ENCODE measurements at places on chromosomes 12 and 14. TPM values are rescaled to one million over a fixed set of nuclear protein-coding genes. Genes with fewer than 3 reads are reported as not detected.

DNA sequence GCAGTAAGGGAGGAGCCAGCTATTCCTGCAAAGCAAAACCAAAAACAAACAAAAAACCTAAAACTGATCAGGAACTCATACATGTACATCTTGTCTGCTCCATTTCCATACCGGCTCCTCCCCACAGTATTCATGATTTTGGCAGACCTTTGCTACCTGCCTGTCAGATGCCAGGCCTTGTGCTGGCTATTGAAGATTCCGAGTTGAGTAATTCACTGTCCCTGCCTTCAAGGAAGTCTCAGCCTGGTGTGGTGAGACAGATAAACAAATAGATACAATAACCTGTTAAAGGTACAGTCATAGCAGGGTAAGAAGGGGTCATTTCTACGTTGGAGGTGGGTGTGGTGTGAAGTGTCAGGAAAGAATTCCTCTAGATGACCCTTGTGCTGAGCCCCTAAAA, 42.7 kb downstream of the SUSD6 start:
- DNase-seq = no peak

GRCh38 chr14:90428676-90429075, 31.8 kb downstream of the CALM1 start:
- DNase-seq = no peak

DNA sequence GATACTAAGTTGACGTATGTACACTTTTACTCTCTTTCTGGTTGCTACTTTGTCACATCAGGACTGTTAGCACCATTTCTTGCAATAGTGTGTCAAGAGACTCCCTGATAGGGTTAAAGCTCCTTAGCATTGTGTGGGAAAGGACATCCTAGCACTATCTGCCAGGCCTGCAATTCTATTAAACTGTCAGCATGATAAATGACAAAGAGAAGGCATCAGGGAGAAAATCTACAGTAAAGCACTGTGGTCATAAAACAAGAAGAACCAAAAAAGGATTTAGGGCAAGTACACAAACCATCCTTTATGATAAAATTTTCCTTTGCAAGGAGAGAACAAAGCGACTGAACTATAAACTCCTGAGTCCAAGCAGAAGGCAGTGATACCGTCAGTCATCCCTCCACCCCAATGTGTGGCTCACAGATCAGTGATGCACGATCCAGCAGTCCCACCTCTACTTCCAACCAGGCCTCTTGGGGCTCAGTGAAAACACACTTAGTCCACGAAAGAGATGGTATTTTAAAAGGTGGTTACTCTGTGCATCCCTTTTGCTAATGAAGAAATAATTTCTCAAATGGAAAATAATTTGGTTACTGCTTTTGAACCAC, 31.4 kb upstream of the SLC35F4 start:
- no peak for DNase-seq

LBHD2 gene
- not detected for total RNA-seq

DUSP16 gene
- total RNA-seq = 11.6 TPM
